Muscle of leg (tissue), 16 donors: ENCODE measurements at places on chromosomes 12 and 14.

GRCh38 chr14:102164241-102164641 is 24.5 kb downstream of the WDR20 start:
- H3K27me3 ChIP-seq = no peaks in the 10 kb centered on the region
- no peak for DNase-seq
- H3K4me1 ChIP-seq = peaks cover 9% of the 10 kb centered on the region
- H3K4me3 ChIP-seq = no peak overlapping the region

GRCh38 chr14:74545386-74545785 is 51.8 kb downstream of the ISCA2 start:
- H3K27ac ChIP-seq = no peak overlapping the region
- peaks cover 49% of the 10 kb centered on the region for H3K4me1 ChIP-seq
- no peak overlapping the region for H3K4me3 ChIP-seq
- no peaks in the 10 kb centered on the region for H3K36me3 ChIP-seq
- peaks cover 16% of the 10 kb centered on the region for H3K27me3 ChIP-seq

GRCh38 chr14:74049876-74050495 is 30.8 kb downstream of the BBOF1 start:
- no peak for DNase-seq
- peaks cover 11% of the 10 kb centered on the region for H3K36me3 ChIP-seq
- H3K27ac ChIP-seq = no peak overlapping the region
- H3K27me3 ChIP-seq = no peaks in the 10 kb centered on the region
- no peak overlapping the region for H3K4me3 ChIP-seq
- H3K4me1 ChIP-seq = no peaks in the 10 kb centered on the region

GRCh38 chr14:102991376-102991775 is 66.0 kb downstream of the CDC42BPB start:
- H3K36me3 ChIP-seq = peaks cover 51% of the 10 kb centered on the region
- no peak overlapping the region for H3K4me3 ChIP-seq
- no peaks in the 10 kb centered on the region for H3K27me3 ChIP-seq
- DNase-seq = no peak
- H3K27ac ChIP-seq = no peak overlapping the region
- H3K4me1 ChIP-seq = peaks cover 2% of the 10 kb centered on the region

DNA sequence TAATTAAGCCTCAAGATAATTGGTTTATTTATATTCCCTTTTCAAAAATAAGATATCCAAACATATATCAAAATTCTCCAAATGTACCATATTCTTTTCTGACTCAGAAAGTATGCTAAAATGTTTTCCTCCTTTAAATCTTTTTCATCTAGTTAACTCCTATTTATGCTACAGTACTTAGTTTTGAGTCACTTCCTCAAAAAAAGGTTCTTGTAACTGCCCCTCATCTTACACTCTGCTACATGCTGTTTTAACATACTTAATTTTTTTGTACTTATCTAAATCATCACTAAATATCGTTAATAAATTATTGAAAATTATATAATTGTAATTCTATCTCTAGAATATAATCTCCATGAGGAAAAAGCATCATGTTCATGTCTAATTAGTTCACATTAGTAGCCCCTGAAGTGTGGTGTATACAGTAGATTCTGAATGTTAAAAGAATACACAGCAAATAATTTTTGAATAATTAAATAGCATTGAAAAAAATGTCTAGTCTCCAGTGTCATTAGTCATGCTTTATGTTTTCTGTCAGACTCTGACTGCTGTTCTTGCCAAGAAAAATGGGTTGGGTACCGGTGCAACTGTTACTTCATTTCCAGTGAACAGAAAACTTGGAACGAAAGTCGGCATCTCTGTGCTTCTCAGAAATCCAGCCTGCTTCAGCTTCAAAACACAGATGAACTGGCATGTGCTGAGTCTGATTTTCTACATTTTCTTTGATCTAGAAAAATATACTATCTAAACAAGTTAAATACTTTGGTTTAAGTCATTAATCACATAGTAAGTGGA is 3.5 kb downstream of the KLRD1 start:
- H3K27me3 ChIP-seq = no peaks in the 10 kb centered on the region
- DNase-seq = peak; percentile 35
- no peaks in the 10 kb centered on the region for H3K36me3 ChIP-seq
- no peak overlapping the region for H3K27ac ChIP-seq
- H3K4me1 ChIP-seq = no peaks in the 10 kb centered on the region
- no peak overlapping the region for H3K4me3 ChIP-seq

GRCh38 chr14:50719911-50720759 is 52.0 kb upstream of the SAV1 start:
- H3K27me3 ChIP-seq = no peaks in the 10 kb centered on the region
- H3K36me3 ChIP-seq = peaks cover 18% of the 10 kb centered on the region
- no peak overlapping the region for H3K27ac ChIP-seq
- no peaks in the 10 kb centered on the region for H3K4me1 ChIP-seq

DNA sequence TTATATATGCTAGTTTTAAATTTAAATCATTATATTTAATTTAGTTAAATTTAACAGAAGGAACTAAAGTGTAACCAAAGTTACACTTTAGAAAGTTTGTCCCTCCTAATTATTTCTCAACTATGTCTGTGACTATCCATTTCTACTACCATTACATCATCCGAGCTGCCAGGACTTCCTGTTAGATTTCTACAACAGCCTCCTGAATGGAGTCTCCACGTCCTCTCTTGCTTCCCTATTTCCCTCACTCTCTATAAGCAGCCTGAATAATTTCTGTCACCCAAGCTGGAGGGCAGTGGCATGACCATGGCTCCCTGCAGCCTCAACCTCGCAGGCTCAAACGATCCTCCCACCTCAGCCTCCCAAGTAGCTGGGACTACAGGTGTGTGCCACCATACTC is 84.1 kb downstream of the TTC7B start:
- no peaks in the 10 kb centered on the region for H3K27me3 ChIP-seq
- peak; percentile 18 for DNase-seq
- peaks cover 8% of the 10 kb centered on the region for H3K4me1 ChIP-seq
- H3K27ac ChIP-seq = no peak overlapping the region
- peaks cover 6% of the 10 kb centered on the region for H3K36me3 ChIP-seq

DNA sequence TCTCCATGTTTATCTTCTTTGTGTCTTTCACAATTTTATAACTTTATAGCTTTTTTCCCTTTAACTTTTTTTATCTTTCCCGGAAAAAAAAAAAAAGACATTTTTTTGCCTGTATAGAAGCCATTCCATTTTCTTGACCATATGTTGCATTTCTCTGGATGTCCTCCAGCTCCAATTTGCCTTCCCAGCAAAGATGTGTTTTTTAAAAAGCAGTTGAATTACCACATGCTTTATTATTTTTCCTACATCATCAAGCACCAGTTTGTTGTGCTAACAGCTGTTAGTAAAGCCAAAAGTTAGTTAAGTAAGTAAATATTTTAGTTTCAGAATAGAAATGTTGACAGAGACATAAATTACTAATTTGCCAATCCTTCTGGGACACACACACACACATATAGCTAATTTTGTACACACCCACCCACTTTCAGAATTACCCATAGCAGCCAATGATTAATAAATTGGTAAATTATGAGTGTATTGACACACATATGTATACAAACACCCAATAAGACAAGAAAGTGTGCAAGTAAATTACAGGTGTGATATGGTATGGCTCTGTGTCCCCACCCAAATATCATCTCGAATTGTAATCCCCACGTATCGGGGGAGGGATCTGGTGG is 118.3 kb downstream of the SLC38A6 start:
- no peaks in the 10 kb centered on the region for H3K36me3 ChIP-seq
- H3K27ac ChIP-seq = peak overlapping the region; percentile 31
- H3K4me3 ChIP-seq = no peak overlapping the region
- no peaks in the 10 kb centered on the region for H3K27me3 ChIP-seq
- peak; percentile 93 for DNase-seq

GRCh38 chr14:67391268-67391667 is 20.7 kb downstream of the PLEK2 start:
- H3K27me3 ChIP-seq = no peaks in the 10 kb centered on the region
- no peak overlapping the region for H3K4me3 ChIP-seq
- H3K36me3 ChIP-seq = no peaks in the 10 kb centered on the region
- H3K4me1 ChIP-seq = no peaks in the 10 kb centered on the region
- DNase-seq = no peak
- H3K27ac ChIP-seq = no peak overlapping the region

GRCh38 chr12:3641428-3642018 is 111.4 kb downstream of the CRACR2A start:
- no peak for DNase-seq
- no peak overlapping the region for H3K4me3 ChIP-seq
- no peak overlapping the region for H3K27ac ChIP-seq

GRCh38 chr12:39440781-39441180 is 2.1 kb downstream of the KIF21A start:
- no peak overlapping the region for H3K27ac ChIP-seq
- peaks cover 6% of the 10 kb centered on the region for H3K4me1 ChIP-seq
- no peak overlapping the region for H3K4me3 ChIP-seq
- no peaks in the 10 kb centered on the region for H3K36me3 ChIP-seq

DNA sequence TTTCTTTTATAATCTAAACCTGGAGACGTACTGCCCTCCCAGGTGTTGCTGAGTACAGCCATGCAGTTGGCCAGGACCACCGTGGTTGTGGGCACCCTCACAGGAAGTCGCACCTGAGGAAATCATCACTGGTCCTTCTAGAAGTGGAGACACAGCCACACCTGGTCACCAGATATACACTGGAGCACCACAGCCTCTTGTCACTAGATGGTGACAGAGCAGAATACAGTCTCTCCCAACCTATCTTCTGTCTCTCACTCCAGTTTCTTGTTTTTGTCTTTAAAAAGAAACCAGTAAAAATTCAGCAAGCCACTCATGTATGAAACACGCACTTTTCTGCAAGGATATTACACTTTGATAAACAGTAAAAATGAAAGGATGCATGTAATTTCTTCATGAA is 43.1 kb upstream of the GPHB5 start:
- no peaks in the 10 kb centered on the region for H3K36me3 ChIP-seq
- H3K4me1 ChIP-seq = peaks cover 2% of the 10 kb centered on the region
- DNase-seq = no peak
- no peak overlapping the region for H3K27ac ChIP-seq

GRCh38 chr12:132409495-132410295 is 80.3 kb upstream of the FBRSL1 start:
- no peak for DNase-seq
- H3K27me3 ChIP-seq = peaks cover 25% of the 10 kb centered on the region
- no peak overlapping the region for H3K4me3 ChIP-seq
- no peak overlapping the region for H3K27ac ChIP-seq
- H3K4me1 ChIP-seq = peaks cover 35% of the 10 kb centered on the region

DNA sequence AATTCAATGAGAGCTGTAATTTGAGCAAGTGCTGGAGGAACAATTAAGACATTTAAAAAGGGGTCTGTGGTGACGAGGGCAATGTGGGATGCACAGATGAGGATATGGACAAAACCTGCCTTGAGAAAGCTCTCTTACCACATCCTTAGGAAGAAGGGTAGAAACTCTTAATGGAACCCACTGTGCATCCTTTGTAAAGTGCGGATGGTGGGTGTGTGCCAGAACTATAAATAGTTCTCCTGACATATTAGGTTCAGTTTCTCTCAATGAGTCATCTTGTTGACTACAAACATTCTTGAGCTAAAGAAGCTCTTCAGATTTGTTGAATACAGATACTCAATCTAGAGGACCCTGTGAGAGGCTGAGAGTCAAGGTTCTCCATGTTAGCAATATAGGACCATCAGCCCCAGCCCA is 106.1 kb upstream of the ANO4 start:
- H3K36me3 ChIP-seq = no peaks in the 10 kb centered on the region
- no peak overlapping the region for H3K27ac ChIP-seq
- DNase-seq = no peak
- no peak overlapping the region for H3K4me3 ChIP-seq
- no peaks in the 10 kb centered on the region for H3K27me3 ChIP-seq

DNA sequence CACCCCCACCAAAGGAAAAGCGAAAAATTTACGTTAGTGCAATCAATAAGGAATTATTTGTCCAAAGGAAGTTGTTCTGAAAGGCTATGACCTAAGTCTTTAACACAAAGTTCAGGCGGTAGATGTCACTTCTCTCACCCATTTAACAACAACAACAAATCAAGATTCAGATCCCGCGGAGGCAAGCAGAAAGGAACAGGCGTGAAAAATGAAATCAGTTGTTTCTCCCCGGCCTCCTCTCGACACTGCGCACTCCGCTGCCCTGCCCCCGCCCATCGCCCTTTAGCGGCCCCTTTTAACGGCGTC is 1.4 kb downstream of the DENND5B start:
- peaks cover 14% of the 10 kb centered on the region for H3K4me1 ChIP-seq
- H3K36me3 ChIP-seq = no peaks in the 10 kb centered on the region
- no peak for DNase-seq
- H3K4me3 ChIP-seq = peak overlapping the region; percentile 54
- H3K27ac ChIP-seq = peak overlapping the region; percentile 79

DNA sequence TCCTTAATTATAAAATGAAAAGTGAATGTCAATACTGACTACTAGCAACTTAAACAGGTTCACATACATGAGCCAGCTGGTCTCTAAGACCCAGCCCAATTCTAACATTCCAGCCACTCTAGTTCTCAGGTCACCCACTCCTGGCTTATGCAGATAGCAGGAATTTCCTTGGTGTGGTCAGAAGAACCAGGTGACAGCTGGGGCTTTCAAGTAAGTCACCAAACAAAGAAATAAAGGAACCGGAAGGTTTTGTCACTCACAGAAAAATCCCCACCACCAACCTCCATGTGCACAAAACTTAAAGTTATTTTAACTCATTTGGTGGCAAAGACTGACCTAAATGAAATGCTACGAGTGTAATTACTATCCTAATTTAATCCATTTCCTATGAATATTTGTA is 129.6 kb upstream of the CDKN3 start:
- H3K27ac ChIP-seq = no peak overlapping the region
- no peak overlapping the region for H3K4me3 ChIP-seq
- no peak for DNase-seq
- H3K36me3 ChIP-seq = no peaks in the 10 kb centered on the region
- no peaks in the 10 kb centered on the region for H3K27me3 ChIP-seq

GRCh38 chr12:87758271-87758670 is 270.9 kb downstream of the C12orf50 start:
- no peaks in the 10 kb centered on the region for H3K4me1 ChIP-seq
- no peak for DNase-seq
- no peak overlapping the region for H3K27ac ChIP-seq
- no peak overlapping the region for H3K4me3 ChIP-seq
- no peaks in the 10 kb centered on the region for H3K36me3 ChIP-seq
- H3K27me3 ChIP-seq = no peaks in the 10 kb centered on the region

GRCh38 chr14:35072226-35072625 is 26.2 kb downstream of the FAM177A1 start:
- no peak overlapping the region for H3K27ac ChIP-seq
- peaks cover 19% of the 10 kb centered on the region for H3K36me3 ChIP-seq
- H3K4me1 ChIP-seq = no peaks in the 10 kb centered on the region
- no peak for DNase-seq

DNA sequence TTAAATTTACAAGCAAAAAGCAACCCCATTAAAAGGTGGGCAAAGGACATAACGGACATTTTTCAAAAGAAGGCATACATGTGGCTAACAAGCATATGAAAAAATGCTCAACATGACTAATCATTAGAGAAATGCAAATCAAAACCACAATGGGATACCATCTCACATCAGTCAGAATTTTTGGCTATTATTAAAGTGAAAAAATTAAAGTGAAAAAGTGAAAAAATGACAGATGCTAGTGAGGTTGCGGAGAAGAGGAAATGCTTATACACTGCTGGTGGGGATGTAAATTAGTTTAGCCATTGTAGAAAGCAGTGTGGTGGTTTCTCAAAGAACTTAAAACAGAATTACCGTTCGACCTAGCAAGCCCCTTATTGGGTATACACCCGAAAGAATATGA is 7.9 kb downstream of the OTOGL start:
- no peaks in the 10 kb centered on the region for H3K36me3 ChIP-seq
- H3K4me1 ChIP-seq = no peaks in the 10 kb centered on the region
- no peak overlapping the region for H3K27ac ChIP-seq
- DNase-seq = no peak
- no peaks in the 10 kb centered on the region for H3K27me3 ChIP-seq
